ENCODE measurements at places on chromosomes 1 and 21.

DNA sequence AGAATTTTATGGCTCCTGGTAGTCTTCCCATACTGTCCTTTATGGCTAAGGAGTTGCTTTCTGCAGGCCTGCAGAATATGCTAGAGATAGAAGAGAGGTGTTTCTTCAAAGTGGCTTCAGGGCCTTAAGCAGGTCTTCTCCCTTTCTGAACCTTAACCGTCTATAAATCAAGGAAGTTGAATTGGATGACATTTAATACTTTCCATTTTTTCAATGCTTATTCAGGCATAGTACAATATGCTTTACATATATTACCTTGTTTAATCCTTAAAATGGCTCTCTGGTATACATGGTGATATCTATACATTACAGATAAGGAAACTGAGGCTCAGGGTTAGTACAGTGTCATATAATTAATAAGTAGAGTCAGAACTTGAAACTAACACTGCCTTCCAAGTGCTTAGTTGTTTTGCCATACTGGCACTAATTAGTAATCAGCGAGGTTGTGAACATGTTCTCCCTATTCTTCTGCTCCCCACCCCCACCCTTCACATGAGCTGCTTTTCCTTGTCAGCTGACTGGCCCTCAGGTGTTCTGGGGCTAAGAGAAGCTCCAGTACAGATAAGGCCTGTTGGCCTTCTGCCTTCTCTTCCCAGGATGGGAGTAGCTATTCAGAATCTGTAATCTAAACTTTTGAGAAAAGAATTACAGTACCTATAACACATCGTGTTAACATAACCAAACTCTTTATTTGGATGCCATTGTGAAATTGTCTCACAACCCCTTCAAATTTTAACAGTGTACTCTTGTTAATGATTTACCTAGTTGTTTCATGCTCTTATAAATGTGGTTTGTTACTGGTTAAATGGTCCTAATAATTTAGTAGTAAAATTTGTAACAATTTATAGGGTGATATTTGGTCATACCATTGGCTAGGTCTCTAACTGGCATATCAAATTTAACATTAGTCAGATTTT is 13.6 kb downstream of the NFYC start:
- no peak for DNase-seq

GRCh38 chr1:203084588-203085527 is 954 bp downstream of the MYOG start:
- DNase-seq = no peak

DNA sequence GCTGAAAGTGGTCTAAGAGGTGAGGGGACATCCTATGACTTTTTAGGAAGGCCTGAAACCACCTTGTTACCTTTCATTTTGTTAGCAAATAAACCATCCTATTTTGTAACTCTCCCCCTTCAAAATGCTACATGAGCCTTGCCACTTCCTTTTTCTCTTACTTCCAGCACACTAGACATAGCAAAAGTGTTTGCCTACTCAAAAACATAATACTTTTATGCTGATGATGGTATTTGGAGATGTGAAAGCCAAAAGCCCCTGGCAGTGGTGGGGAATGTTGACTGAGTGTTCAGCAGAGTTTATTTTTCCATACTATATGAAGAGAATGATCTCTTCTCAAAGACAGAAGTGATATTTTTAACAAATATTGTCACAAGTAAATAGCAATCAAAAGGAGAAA is 134.2 kb downstream of the EDEM3 start:
- DNase-seq = no peak

- no peak for DNase-seq
Measured at GRCh38 chr1:160030657-160031364, 979 bp downstream of the PIGM start.

GRCh38 chr1:172952516-172952915 is 98.2 kb downstream of the TNFSF18 start:
- DNase-seq = no peak

All from putamen (tissue), 1 donor.